ENCODE measurements at places on chromosomes 2 and 18.

GRCh38 chr2:200713704-200714064 is 98.0 kb upstream of the BZW1 start:
- no peak for DNase-seq

DNA sequence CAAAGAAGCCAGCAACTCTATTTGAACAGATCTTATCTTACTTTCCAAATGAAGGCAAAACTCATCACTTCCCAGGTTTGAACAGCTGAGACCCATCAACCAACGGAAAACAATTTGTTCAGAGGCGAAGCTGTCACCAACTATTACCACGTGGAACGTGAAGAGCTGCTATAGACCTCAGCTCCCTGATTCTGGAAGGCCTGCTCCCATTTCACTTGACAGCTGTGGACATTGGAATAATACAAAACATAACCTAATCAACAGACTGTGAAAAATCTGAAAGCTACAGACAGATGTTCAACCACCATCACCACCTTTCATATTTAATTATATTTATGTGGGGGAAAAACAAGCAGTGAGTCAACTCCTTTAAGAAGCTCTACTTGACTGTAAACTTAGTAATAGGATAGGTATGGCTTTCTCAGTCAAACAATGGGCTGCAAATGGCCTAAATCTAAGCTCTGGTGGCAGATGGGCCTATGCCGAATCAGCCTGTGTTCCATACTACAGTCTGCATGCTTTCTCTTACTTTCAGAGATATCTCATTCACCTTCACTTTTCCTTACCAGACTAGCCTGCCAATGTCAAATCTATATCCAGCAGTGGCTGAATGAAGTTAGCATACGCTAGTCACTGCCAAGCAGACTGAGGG is 896.4 kb downstream of the TDRD15 start:
- no peak for DNase-seq

GRCh38 chr2:42897358-42897757 is 105.0 kb upstream of the HAAO start:
- no peak for DNase-seq

DNA sequence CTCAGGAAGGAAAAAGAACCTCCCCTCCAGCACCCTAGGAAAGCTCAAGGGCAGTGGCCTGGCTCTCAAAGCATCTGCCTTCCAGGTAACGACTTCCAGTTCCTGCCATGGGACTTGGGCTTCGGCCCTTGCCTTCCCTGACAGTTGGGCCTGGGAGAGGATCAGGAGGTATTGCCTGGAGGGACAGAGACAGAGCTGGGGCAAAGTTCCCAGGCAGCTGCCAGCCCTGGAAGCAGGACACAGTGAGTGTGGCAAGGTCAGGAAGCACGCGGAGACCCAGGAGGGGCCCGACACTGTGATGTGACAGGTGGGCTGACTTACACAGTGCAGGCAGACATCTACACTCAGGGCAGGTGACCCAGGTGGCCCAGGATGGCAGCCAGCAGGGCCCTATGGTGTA is 87.5 kb upstream of the BOD1L2 start:
- DNase-seq: no peak

- DNase-seq: no peak
Observed at GRCh38 chr2:155368934-155369333, 670.4 kb downstream of the KCNJ3 start.

GRCh38 chr2:42098571-42099437 is 51.0 kb downstream of the PKDCC start:
- DNase-seq: no peak

- no peak for DNase-seq
Observed at GRCh38 chr2:236857246-236857645, 228.4 kb upstream of the COPS8 start.

- DNase-seq: no peak
Observed at GRCh38 chr2:239871481-239872435, 153.4 kb downstream of the NDUFA10 start.

GRCh38 chr2:21118302-21118920 is 5.4 kb upstream of the TDRD15 start:
- peak; percentile 16 for DNase-seq

GRCh38 chr2:237861875-237862527 is 2.6 kb downstream of the RAMP1 start:
- no peak for DNase-seq

DNA sequence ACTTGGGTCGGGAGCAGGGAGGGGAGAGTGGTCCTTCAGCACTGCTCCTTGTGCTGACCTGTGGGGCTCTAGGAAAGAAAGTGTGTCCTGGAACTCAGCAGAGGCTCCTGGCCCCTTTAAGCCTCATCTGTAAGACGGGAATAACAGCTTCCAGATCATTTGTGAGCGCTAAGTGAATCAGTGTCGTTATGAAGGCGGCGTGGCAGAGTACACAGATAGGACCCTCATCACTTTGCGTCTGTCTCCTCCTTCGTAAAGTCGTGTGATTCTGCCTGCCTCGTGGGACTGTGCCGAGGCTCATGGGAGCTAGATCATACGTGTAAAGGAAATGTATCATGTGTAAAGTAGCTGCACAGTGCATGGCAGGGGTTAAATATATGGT is 18.6 kb downstream of the COLEC11 start:
- DNase-seq: no peak

DNA sequence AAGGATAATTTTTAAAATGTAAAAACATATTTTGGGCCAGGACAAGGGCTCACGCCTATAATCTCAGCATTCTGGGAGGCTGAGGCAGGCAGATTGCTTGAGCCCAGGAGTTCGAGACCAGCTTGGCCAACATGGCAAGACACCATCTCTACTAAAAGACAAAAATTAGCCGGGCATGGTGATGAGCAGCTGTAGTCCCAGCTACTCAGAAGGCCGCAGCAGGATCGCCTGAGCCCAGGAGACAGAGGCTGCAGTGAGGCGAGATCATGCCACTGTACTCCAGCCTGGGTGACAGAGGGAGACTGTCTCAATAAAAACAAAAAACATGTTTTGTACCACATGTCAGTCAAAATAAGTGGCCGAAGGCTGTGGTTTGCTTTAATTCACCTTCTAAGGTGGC is 122.5 kb downstream of the HDAC4 start:
- no peak for DNase-seq

GRCh38 chr2:51526766-51527165 is 494.8 kb upstream of the NRXN1 start:
- no peak for DNase-seq

DNA sequence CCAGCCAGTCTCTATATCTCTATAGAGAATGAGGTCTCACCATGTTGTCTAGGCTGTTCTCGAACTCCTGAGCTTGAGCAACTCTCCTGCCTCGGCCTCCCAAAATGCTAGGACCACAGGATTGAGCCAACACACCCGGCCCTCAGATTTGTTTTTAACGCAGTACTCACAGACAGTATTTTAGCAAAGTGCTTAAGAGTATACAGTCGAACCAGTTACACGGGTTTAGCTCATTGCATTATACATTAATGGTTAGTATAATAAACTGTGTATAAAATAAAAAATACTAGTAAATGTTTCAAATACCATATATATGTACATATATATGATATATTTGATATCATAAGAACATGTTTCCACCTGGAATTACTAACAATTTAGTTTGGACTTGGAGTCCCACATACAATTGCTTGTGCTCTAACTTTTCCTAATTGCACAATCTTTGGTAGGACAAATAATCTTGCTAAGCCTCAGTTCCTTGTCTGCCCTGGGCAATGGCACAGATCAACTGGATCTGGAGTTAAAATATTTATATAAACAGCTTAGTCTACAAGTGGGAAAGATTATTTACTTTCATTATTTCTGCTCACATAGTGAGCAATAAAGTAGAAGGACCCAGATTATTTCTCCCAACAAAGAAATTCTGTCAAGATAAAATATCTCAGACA is 508.9 kb upstream of the LRATD1 start:
- DNase-seq: no peak

DNA sequence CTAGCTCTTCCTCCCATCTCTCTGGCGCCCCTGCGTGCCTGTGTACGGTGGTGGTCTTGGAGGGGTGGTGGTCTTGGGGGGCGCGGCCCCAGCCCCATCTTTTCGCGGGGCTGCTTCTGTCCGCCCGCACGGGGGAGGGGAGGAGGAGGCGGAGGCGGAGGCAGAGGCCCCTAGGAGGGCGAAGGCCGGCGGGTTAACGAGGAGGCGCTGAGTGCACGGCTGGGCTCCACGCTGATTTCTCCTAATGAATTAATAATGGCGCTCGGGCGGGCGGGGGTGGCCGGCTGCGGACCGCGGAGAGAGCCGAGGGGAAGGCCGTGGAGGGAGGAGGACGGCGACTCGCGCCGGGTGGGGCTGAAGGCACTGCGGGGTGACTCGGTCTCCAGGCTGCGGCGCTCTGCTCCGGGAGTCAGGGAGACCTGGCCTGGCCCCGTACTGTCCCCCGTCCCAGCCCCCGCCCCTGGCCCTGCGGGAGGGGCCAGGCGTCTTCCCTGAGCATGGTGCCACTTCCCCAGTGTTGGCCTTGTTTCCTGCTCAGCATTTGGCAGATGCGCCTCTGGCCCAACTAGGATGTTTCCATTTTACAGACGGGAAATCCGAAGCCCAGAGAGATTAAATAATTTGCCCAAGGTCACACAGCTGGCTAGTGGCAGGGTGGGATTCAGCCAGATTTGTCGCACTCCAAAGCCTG is 6.0 kb downstream of the GAREM2 start:
- peak; percentile 72 for DNase-seq

DNA sequence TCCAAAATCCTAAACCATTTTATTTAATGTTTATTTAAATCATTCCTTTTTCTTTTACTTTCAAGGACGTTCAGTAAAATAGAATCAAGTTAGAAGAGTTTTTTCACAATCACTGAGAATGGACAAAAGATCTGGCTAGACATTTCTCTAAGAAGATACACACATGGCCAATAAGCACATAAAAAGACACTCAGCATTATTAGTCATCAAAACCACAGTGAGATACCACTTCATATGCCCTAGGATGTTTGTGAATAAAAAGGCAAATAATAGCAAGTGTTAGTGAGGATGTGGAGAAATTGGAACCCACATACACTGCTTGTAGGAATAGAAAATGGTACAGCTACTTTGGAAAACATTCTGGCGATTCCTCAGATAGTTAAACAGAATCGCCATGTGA is 76.1 kb downstream of the RHBDD1 start:
- no peak for DNase-seq

- DNase-seq: no peak
Observed at GRCh38 chr2:174072069-174072468, 106.9 kb upstream of the SP3 start.

GRCh38 chr2:63434024-63435001 is 154.0 kb downstream of the WDPCP start:
- DNase-seq: no peak

- no peak for DNase-seq
Observed at GRCh38 chr2:107807988-107808387, 18.7 kb upstream of the RGPD4 start.

DNA sequence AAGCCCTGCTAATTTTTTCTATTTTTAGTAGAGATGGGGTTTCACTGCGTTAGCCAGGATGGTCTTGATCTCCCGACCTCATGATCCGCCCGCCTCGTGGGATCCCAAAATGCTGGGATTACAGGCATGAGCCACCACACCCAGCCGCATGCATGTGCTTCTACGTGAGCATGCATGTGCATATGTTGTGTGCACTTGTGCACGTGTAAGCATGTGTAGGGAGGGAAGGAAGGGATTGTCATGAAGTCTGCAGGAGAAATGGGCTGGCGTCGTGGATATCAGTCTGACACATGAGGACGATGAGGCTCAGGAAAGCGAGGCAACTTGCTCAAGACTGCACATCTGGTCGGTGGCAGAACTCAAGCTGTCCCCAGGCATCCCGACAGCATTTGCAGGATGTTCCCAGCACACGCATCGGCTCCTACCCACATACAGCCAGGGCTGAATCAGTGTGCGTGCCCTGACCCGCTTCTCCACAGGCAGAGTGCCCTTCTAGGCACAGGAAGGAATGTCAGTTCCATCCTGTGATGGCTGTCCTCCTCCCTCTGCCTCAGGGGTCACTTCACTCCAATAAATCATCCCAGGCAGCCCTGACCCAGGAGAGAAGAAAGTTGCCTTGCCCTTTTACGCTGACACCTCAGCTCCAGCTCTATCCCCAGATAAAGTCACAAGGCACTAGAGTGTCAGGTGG is 49.9 kb upstream of the SLC14A2 start:
- DNase-seq: no peak

GRCh38 chr2:205902900-205903237 is 183.1 kb downstream of the INO80D start:
- no peak for DNase-seq

DNA sequence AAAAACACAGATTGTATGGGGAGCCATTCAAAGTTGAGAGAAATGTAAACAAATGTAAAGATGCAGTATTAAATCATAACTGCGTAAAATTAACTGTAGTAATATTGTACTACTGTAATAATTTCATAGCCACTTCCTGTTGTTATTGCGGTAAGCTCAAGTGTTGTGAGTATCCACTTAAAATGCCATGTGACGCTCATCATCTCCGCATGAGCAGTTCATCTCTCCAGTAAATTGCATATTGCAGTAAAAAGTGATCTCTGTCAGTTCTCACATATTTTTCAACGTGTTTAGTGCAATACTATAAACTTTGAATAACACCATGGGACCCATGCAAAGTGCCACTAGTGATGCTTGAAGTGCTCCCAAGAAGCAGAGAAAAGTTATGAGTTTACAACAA is 41.8 kb upstream of the SP3 start:
- DNase-seq: no peak

DNA sequence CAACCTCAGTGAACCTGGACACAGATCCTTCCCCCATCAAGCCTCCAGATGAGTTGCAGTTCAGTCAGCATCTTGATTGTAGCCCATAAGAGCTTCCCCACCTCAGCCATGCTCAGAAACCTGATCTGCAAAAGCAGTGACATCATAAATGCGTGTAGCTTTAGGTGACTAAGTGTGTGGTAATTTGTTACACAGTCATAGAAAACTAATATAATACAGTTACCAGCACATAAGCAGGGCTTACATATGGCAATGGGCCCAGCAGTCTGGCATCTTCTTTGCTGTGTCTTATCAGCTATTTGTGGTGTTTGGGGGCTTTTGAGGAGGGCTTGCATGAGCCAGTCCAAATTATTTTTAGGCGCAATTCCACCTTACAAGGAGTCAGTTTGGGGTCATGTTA is 807.0 kb downstream of the SLC4A3 start:
- no peak for DNase-seq

DNA sequence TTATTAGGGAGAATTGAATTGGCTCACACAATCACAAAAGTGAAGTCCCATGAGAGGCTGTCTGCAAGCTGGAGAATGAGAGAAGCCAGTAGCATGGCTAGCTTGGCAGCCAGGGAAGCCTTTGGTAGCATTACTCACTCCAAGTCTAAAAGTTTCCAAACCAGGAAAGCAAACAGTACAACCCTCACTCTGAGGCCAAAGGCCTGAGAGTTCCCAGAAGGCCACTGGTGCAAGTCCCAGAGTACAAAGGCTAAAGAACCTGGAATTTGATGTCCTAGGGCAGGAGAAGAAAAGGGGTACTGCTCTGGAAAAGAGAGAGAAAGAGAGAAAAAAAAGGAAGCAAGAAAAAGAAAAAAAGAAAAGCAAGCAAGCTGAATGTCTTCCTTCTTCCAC is 318.2 kb downstream of the RND3 start:
- no peak for DNase-seq
